Effector memory CD4-positive, alpha-beta T cell (primary cell): ENCODE measurements at places on chromosomes 5 and 9.

DNA sequence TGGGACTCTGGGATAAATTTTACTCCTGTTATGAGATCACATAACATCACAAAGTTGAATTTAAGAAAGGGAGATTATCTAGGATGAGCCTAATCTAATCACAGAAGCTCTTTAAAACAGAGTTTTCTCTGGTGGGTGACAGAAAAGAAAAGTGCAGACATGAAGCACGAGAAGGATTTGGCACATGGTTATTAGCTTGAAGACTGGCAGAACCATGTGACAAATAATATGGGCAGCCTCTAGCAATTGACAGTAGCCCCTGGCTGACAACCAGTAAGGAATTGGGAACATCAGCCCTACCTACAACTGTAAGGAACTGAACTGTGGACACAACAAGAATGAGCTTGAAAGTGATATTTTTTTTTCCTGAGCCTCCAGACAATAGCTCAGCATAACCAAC, 243.1 kb downstream of the HTR1A start:
- no peak for DNase-seq

DNA sequence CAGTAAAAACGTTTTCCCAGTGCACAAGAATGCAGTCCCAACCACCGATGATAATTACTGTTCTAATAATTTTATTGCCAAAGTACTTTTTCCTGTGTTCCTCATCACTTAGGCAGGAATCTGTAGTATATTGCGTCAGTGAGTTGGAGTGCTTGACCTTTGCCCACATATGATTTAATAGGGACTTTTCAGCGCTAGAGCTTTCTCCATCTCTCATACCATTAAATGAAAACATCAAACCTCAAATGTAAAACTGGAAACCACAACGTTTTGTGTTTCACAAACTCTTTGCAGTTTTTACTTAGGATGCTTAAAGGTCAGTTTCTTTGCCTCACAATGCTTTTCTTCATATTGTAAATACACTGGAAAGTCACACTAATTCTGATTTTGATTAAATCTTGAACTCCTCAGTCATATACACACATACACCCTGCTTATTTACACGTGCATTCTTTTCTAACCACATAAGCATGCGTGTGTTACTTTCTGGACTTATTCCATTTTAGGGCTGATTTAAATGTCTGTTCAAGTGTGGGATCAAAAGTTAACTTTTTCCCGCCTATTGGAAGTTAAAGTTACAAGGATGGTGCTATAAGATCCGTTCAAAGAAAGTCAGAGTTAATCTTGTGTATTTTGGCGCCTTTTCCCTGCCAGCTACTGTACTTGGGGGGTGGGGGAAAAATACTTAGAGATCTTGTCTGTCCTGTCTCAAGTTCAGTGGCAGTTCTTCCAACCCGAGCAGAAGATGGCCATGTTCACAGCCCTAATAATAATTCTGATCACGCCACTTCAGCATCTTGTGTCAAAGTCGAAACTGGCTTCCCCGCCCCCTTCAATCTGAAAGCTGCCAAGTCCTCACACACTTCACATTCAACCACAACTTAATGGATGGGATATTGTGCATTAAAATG, 6.6 kb upstream of the NFIB start:
- DNase-seq: no peak

GRCh38 chr9:33453286-33453860, 6.0 kb upstream of the AQP3 start:
- DNase-seq: no peak

- DNase-seq: no peak
Measured at GRCh38 chr9:13501018-13501417, 221.5 kb upstream of the MPDZ start.
